GM10248 (cell line): ENCODE measurements at places on chromosomes 13 and 19.

DNA sequence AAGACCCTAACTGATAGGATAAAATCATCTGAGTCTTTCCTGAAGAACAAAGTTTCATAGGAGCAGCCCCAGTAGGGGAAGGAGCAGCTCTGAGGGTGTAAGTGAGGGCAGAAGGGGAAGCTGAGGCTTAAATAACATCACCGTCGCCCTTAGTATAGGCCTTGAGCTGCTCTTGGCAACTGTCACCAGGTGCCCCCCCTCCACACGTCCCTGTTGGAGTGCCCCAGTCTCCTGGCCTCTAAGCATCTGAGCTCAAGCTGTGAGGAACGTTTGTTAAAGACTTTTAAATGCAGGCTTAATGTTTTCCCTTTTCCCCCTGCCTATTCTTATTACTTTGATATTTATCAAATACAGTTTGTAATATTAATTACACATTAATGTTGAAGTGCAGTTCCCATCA, 170.6 kb downstream of the ZIC5 start:
- DNase-seq: no peak

DNA sequence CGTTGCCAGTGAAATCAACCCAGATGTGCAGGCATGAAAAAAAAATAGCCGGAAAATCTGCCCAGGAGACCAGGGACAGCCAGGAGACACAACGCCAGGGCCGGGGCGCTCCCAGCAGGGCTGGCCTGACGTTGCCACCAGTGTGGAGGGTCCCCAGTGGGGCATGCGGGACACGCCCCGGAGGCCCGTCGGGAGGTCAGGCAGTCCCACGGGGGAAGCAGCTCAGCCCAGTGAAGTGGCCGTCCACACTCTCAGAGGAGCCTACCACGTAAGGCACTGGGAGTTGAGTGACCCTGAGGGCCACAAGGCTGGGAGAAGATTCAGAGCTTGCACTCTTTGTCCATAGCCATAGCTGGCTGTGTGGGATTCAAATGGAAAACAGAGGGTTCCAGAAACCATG, 53.2 kb upstream of the GAS6 start:
- DNase-seq: no peak

DNA sequence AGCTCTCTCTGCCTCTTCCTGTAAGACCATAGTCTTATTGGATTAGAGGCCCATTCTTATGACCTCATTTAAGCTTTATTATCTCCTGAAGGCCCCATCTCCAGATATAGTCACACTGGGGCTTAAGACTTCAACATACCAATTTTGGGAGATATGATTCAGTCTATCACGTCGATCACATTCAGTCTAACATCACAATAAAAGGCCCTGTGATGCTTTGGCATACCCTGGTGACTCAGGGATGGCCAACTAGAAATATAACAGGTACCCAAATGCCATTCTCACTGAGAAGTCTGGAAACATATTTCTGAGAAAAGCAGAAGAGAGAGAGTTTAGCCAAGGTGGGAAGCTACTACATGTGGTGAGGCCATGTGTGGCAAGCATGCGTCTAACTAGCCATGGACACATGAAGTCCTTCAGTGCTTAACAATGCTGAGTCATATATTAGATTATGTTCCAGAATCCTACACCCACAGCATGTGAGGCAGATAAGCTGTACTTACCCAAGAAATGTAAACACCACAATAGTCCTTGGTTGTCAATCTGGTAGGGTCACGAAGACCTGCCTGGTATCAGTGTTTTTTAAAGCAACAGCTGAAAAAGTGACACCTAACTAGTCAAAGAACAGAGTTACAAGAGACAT, 485.1 kb downstream of the FOXO1 start:
- DNase-seq: no peak

DNA sequence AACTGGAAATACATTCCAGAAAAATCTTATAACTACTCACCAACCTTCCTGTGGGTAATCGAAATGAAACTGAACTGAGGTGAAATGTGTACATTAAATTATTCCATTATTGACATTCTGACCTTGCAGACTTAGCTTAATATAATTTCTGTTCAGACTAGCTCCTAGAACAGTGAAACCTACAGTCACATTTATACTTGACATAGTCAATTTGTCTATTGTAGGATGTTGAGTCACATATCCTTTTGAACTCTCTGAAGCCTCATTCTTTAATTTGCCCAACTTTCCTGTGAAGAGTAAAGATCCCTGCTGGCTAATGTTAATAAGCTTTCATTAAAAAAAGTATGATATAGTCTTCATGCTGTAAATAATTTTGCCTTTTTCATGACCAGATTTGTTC, 92.0 kb upstream of the SCEL start:
- DNase-seq: no peak

DNA sequence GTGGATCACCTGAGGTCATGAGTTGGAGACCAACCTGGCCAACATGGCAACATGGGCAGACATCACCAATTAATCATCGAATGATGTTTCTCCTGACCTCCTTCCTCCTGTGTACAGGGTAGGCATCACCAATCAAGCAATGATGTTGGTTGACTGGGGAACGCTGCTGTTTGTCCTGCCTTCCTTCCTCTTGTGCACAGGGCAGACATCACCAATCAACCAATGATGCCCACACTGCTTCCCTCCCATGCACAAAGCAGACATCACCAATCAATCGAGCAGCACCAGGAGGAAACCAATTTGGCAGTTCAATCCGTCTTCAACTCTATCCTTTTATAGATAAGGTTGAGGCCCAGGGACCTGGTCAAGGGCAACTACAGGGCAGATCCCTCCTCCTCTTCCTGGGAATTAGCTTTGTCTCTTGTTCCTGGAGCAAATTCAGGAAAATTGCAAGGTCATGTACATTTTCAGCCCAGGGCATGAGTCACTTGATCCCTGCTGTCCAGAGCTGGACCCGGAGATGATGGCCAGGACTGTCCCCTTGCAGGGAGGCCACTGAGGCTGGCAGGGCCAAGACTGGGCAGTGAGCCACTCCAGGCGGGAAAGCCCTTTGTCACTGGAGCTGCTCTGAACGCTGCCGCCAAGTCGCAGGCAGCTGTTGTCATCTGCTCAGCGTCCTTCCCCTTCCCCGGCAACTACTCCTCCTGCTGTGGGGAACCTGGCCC, 5.3 kb upstream of the CSNK1G2 start:
- DNase-seq: no peak

- no peak for DNase-seq
Observed at GRCh38 chr13:30880151-30880855, 25.8 kb upstream of the MEDAG start.

DNA sequence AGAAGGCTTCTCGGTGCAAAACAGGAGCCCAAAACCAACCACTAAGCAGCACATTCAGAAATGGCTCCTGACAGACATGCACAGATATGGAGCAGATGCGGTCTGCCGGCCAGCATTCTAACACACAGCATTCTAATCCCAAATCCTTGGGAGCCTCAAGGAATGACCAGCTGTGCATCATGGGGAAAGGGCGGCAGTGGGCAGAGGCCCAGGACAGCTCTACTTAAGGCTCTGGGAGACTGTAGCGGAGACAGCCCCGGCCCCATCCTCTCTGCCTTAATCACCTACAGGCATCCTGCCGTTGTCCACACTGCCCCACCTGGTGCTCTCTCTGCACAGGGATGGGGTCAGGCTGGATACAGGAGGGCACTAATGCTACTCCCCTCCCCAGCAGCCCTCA, 1016.0 kb downstream of the UQCRFS1 start:
- no peak for DNase-seq

- DNase-seq: no peak
Observed at GRCh38 chr13:79445968-79446645, 34.8 kb upstream of the NDFIP2 start.

DNA sequence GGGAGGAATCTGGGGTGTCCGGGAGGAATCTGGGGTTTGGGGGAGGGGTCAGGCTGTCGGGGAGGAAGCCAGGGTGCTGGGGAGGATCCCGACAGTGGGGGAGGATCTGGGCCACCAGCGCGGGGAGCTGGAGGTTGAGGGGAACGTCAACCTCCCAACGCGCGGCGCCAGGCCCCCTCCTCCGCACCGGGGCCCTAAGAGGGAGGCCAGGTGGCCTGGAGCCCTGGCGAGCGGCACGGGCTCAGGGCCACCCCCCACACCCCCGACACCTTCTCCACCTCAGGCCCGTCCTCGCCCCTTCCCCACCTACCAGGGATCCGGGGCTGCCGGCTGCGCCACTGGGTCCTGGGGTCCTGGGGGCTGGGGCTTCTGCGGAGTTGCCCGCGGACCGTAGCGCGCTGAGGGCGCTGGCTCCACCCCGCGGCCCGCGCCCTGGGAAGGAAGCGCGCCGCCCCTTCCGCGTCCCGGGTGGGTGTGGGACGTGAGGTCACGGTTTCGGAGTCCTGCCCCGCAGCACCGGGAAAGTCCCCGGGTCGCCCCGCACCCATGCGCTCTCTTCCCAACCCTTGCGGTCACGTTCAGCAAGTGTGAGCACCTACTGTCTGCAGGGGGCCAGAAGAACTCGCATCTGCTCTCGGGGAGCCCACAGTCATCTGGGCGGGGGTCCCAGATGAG, at the start of gene TICAM1:
Gene TICAM1, minus strand, starts transcription at position 409 of the 675 bp plus-strand sequence. CDS start 13,335 bp downstream, outside the sequence.
- peak; percentile 85 for DNase-seq

- DNase-seq: no peak
Observed at GRCh38 chr13:97905517-97905916, 48.0 kb upstream of the IPO5 start.

GRCh38 chr19:41844601-41845000, at the start of gene LYPD4:
Gene LYPD4 (minus strand): TSS chr19:41844683. CDS start chr19:41839285, 5,398 bp downstream.
- DNase-seq: no peak

GRCh38 chr13:40115426-40115825, 460.0 kb downstream of the COG6 start:
- DNase-seq: no peak

DNA sequence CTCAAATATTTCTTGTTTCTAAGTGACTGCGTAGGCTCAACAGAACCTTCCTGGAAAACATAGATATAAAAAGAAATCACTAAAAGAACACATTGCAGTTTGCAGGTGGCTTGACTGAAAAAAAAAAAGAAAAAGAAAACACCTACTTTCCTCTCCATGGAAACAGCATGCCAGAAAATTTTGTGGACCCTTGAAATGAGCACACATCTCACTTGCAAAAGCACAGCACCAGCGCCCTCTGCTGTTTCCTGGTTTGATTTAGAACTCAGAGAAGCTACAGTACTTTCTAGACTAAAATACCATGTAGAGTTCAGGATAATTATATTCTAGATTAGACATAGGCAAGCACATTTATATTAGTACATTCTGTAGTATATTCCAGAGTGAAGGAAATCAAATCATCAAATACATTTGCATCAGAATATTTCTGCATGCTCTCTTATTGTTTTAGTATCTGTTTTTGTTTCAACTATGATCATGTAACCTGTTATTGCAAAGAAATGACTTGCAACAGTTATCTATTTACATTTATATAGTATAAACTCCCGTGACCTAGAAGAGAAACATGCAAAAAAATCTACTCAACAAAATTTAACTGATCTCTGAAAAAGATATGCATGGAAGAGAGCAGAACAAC, 22.3 kb upstream of the XPO4 start:
- peak; percentile 56 for DNase-seq

GRCh38 chr19:20038358-20039202, 725 bp downstream of the ZNF682 start:
- DNase-seq: no peak

GRCh38 chr13:87698268-87698667, 27.1 kb downstream of the SLITRK5 start:
- DNase-seq: no peak

DNA sequence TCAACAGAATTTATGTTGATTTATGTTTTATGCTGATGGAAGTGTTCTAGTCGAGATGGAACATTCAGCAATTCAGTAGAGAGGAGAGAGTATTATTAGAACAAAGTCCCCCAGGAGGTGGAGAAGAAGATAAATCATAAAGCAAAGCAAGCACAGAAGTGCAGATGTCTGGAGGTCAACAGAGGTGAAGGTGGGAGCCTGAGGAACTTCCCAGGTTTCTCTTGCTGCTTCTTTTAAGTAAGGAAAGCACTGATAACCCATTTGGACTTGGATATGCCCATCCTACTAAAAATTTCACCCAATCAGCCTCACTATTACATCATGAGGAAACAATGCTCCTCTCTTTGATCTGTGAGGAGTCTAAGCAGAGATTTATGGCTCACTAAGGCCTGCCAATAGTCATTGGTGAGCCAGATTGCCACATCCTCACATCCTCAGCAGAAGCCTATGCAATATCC, 98.8 kb downstream of the EPSTI1 start:
- no peak for DNase-seq

DNA sequence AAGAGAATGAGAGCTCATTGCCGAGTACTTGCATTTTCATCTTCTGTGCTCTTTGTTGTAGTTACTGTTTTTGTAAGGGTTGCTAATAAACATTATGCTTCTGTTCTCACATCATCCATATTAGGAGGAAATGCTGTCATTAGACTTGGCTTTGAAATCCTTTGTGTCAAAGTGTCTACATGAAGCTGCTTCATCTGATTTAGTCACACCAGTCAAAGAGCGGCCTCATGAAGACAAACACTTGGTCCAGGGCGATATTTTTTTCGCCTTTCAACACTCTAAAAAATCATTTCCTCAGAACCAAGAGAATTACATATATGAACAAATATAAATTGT, 105.0 kb downstream of the SPRY2 start:
- DNase-seq: no peak

GRCh38 chr19:45687599-45687998, 4.2 kb downstream of the SNRPD2 start:
- no peak for DNase-seq

- no peak for DNase-seq
Observed at GRCh38 chr13:40255551-40255950, 410.9 kb downstream of the FOXO1 start.

DNA sequence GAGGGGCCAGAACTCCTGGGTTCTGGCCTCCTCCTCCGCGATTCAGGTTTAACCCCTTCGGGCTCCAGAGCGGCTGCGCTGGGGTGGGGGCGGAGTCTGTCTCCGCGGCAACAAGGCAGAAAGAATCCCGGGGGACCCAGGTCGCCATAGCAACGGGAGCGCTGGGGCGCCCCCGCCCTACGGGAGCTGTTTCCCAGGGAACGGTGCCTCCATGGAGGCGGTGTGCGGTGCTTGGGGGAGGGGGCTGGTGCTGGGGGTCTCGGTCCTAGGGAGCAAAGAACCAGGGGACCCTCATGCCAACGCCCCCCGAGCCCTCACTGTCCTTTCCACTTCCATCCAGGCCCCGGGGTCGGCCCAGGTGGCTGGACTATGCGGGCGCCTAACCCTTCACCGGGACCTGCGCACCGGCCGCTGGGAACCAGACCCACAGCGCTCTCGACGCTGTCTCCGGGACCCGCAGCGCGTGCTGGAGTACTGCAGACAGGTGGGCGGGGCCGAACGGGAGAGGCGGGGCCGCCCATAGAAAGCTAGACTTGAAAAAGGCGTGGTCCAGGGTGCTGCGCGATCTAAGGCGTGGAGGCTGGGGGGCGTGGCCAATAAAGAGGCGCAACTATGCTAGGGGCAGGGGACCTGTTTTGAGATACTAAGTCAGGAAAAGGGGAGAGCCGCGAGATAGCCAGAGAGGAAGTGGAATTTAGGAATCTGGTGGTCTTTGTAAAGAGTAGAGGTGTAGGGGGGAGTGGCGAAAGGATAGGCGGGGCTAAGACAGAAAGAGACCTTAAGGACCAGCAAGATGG, 1.2 kb downstream of the APLP1 start:
- DNase-seq: peak; percentile 86

DNA sequence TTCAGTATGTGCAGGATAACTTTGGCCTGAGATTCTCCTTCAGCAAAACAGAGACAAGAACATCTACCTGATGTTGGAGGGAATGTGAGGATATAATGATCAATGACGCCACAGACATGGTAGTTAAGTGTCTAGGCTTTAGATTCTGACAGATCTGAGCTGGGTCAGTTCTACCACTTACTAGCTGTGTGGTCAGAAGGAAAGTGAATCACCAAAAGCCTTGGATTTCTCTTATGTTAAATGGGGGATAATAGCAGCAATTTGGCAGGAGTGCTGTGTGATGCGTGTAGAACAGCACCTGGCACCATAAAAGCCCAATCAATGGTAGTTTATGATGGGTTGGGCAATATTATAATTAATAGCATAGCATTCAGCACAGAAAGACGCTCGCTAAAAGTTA, 41.7 kb downstream of the RXFP2 start:
- no peak for DNase-seq
